ENCODE measurements at places on chromosomes 2 and 18. TPM values are rescaled to one million over a fixed set of nuclear protein-coding genes. Genes with fewer than 3 reads are reported as not detected.

Gene RBKS
- 8.8 TPM for total RNA-seq

Gene ATP6V1C2
- total RNA-seq: 0.26 TPM

Gene LRATD1
- total RNA-seq: not detected

Gene UGT1A1
- 0.88 TPM for total RNA-seq

Gene UGT1A5
- total RNA-seq: not detected

Gene FOXD4L1
- 0.31 TPM for total RNA-seq

Gene NHEJ1
- total RNA-seq: 15.0 TPM

Gene OSR1
- total RNA-seq: 9.0 TPM

Gene NT5C1B
- not detected for total RNA-seq
